ENCODE measurements at places on chromosomes 12 and 14.

GRCh38 chr14:49654511-49654910, 19.5 kb upstream of the DNAAF2 start:
- DNase-seq: no peak

DNA sequence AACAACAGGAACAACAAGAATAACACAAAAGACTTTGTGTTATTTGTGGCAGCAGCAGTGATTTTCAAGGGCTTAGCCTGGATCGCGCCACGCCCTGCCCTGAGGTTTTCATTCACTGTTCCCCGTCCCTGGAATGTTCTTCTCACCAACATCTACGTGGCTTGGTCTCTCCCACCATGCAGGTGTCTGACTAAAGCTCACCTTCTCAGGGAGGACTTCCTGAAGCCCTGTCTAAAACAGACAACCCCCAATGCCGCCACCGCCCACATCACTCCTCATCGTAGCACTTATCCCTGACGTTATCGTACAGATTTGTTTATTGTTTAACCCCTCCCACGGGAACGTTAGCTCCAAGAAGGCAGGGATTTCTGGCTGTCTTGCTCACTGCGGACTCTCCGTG, 40.4 kb downstream of the P2RX4 start:
- DNase-seq: no peak

GRCh38 chr12:89160716-89161123, 191.6 kb downstream of the DUSP6 start:
- DNase-seq: no peak

DNA sequence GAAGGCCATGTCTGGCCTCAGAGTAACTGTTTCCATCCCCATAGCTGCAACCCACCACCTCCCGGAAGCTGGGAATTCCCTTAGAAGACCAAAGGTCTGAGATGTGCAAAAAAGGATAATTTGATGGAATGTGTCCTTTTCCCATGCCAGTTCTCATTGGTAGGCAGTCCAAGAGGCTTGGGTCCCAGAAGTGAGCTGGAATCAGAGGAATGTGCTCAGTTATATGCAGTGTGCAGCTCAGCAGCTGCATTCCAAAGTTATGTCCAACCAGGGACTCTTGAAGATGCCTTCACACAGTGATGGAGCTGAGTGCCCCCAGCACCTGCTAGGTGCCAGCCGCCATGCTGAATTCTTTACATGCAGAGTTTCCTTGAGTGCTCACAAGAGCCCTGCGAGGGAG, 583.9 kb upstream of the TBX3 start:
- no peak for DNase-seq

DNA sequence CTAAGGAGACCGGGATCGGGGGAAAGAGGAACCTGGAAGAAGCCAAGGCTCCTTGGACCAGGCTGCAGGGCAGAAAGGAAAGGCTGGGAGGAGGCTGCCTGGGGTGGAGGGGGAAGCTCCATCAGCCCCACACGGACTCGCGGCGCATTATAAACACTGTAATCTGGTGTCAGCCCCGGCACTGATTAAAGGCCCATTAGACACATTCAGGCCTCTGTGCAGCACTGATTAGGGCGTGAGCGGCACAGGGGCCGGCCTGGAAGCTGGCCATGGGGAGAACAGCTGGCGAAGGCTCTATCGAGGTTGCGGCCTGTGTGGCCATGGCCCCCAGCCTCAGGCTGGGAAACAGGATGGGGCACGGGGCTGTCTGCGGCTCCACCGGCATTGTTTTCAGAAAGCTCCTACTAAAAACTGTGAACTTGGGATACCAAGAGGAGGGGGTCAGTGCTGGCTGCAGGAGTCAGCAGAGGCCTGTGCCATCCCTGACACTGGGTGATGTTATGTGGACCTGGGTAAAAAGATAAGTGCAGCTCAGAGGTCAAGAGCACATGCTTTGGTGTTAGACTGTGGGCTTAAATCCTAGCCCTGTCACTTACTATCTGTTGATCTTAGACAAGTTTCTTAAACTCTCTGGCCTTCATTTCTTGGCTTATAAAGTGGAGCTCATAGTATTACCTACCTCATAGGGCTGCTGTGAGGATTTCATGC, 10.6 kb downstream of the ACVRL1 start:
- DNase-seq: no peak

- peak; percentile 74 for DNase-seq
Measured at GRCh38 chr12:112419297-112420133, 768 bp downstream of the PTPN11 start.

- no peak for DNase-seq
Measured at GRCh38 chr12:26989873-26990272, 24.3 kb downstream of the TM7SF3 start.

DNA sequence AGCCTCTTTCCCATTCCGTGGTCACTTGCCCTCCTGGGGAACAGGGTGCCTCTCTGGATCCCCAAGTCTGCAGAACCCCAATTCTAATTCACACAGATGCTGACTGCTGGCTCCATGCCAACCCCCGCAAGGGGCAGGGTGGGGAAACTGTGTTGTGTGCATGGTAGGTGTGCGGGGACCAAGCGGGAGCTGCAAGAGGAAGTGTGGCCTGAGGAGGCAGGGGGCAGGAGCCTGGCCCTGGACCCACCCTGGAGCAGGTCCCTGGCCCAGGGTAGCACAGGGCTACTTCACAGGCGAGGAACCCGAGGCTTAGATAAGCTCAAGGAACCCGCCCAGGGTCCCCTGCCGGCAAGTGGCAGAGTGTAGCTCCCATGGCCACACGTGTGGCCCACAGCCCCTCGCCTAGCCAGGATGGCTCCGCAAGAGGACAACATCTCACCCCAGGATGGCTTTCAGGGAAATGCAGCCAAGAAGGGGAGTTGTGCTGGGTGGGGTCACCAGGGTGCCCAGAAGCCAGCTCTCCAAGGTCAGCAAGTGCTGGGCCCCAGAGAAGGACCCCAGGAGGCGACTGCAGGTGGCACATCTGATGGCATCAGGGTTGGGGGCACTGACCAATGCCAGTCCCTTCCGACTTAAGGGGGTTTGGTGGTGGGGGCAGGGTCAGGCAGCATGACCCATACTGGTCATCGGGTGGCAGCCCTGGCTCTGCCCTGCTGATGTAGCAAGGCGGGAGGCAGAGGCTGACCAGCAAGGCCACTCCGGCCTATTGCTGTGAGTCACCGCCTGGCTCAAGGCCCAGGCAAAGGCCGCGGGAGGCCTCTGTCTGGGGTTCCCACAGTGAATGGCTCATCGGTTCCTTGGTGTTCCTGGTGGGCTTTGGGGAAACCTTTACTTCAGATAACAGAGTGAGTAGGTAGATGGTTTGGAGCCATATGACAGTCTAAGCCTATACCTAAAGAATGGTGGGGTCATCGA, 37.3 kb upstream of the EML1 start:
- DNase-seq: no peak

GRCh38 chr14:56490379-56490778, 89.2 kb upstream of the TMEM260 start:
- DNase-seq: no peak

DNA sequence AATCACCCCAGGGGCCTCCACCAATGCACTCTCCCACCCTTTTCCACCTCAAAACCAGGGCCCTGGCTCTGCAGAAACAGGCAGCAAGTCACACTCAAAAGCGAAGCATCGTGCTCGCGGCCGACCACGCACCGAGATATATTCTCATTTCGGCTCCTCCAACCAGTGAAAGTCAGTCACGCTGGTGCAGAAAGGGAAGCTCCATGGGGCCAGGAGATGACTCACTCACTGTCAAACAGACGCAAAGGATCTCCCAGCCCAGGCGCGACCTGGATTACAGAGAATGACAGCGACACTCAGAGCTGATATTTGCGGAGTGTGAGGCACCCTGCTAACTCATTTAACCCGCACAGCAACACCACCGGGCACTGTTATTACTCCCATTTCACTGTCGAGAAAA, 173.6 kb downstream of the CALM1 start:
- no peak for DNase-seq

DNA sequence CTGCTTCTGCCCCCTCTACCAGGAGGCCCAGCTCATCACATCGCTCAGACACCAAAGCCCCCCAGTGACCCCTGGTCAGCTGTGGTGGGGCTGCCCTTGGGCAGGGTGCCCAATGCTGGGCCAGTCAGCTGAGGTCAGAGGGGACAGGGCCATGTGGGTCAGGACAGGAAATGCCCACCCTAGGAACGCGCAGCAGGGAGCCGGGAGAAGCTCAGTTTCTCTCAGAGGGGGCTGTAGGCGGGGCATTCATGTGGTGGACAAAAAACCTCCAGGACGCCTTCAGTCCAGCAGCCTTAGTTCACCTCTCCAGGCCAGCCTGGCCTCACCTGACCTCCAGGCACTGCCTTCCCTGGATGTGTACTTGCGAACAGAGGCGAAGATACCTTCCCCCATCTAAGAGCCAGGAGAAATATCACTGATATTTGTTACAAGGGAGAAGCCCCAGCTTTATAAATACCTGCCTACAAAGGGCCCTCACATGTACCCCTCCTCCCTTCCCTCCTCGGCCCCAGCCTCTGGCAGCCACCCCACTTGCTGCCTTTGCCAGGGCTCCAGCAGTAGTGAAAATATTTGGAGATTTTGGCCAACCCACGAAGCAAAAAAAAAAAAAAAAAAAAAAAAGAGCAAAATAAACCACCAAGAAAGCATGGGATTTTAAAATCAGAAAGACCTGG, 41.9 kb upstream of the PLEKHG6 start:
- DNase-seq: no peak

GRCh38 chr14:100865682-100866591, 37.6 kb downstream of the RTL1 start:
- no peak for DNase-seq

GRCh38 chr12:82325540-82326336, 32.4 kb downstream of the CCDC59 start:
- no peak for DNase-seq

DNA sequence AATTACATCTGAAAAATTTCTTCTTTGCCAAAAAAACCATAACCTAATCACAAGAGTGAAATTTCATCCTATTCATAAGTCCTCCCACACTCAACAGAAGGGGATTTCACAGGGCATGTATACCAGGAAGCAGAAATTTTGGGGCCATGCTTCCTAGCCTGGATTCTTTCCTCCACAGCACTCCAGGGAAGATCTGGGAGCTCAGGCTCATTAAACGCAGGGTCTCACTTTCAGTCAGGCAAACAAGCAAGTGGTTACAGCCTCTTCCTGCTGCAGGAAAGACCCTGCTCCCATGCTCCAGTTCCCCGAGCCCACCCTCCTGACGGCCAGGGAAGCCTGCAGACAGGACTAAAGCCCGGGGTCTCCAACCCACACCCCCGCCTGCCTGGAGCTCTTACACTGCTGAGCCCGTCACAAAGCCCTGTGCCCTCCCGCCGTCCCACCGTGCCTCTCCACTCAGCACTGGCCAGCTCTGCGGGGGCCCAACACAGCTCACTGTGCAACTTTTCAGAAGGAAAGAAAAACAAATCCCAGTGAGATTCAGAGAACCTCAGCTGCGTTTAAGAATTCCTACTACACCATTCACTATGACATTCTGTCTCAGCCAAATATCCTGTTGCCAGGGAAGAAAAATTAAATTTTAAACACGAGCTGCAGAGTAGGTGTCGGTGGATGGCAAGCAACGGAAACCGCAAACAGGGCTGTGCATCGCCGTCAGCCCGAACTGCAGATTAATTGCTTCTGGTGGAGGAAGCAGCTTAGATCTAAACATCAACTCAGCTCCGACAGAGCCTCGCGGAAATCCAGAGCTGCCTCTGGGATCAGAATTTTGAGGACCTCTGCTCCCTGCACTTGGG, 106.7 kb upstream of the SFSWAP start:
- DNase-seq: no peak

GRCh38 chr14:86954623-86955022, 1038.4 kb downstream of the GALC start:
- DNase-seq: no peak

DNA sequence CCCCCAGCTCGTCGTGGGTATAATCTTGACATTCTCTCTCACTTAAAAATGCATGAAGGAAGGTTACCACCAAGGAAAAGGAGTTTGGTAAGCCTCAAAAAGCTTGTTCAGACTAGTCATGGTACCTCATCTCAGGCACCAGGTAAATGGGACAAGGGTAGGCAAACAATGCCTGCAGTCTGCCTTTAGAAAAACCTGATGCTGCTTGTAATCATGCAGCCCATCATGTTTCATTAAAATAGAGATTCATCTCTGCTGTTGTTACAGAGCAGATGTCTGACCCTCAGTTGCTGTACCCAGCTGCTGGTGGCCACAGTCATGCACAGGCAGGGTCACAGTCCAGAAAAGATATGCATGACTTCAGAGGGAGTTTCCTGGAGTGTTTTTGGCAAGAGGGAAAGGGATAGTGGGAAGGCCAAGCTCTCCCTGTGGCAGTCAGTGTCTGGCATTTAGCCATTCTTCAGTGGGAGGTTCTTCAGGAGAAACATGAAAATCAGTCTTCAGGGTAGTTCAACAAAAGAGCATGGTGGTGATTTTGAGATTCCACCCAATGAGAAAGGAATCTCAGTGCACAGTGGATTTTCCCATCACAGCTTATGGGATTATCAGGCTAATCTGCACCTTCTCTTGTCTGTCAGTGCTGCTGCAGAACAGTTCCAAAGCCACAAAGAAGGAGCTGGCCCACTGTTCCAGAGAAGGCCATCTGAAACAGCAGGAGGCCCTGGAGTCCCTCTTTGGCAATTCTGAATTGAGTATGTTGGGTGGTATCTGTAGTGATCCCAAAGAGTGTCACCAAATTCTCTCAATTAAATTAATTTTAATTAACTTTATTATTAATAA, 202.7 kb upstream of the FRMD6 start:
- DNase-seq: no peak

DNA sequence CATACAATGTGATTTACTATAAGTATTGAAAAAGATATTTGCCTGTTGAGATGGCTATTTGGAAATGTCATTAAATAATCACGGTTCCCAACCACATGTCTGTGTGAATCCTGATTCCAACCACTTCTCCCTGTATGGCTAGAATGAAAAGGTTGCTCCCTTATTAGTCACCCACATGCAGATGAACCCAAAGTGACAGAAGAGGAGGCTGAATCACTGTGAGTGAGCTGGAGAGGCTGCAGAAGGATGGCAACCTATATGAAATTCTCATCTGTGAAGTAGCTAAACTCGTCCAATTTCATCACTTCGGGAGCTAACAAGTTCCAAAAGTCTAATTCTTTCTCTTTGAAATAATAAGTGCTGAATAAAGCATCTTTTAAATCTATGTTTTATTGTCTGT, 300.5 kb downstream of the PRKD1 start:
- no peak for DNase-seq

DNA sequence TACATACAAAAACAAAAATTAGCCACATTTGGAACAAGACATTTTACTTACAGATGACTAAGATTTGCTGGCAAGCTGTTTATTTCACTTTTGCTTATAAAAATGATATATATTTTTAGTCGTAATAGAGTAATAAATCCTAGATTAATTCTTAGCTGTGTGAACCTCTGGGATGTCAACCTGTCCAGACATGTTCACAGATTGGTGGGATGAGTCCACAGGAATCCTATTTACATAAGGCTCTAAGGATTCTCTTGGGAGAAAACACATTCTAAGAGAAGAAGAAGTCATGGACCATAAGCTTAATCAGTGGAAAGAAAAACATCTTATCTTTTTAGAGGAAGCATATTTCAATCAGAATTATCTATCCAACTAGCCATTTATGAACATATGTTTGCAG, 797.4 kb downstream of the C12orf50 start:
- DNase-seq: no peak

DNA sequence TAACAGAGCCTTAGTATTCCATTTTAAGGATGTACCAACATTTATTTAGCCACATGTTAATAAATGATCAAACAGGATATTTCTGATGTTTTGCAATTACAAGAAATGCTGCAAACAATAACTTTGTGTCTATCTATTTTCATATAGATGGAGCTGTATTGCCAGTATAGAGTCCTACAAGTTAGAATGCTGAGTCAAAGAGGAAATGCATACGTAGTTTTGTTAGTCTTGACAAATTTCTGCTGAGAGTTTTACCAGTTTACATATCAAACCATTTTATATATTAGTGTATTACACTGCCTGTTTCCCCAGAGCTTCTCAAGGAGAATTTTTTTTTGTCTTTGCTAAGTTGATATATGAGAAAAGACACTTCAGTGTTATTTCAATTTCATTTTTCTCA, 541.7 kb downstream of the SLC16A7 start:
- no peak for DNase-seq

Measured in type B pancreatic cell (in vitro differentiated cells).